Activated naive CD8-positive, alpha-beta T cell treated with anti-CD3 and anti-CD28 coated beads for 36 hours (primary cell): ENCODE measurements at places on chromosomes 12 and 14. TPM values are rescaled to one million over a fixed set of nuclear protein-coding genes. Genes with fewer than 3 reads are reported as not detected.
A peak's percentile ranks its signal among the peaks of the same experiment; 100 is the strongest.

GOLT1B gene
- total RNA-seq, result 34.1 TPM

RAD51AP1 gene
- 52.4 TPM for total RNA-seq

ZNF219 gene
- total RNA-seq, result 8.6 TPM

RTN1 gene
- total RNA-seq, result not detected

KRT78 gene
- total RNA-seq, result not detected

ETNK1 gene
- 51.7 TPM for total RNA-seq

GARIN6 gene
- total RNA-seq, result not detected

STXBP6 gene
- not detected for total RNA-seq

E2F7 gene
- total RNA-seq, result 6.9 TPM

SSPN gene
- not detected for total RNA-seq

CBLN3 gene
- total RNA-seq, result 6.4 TPM

TSPAN11 gene
- total RNA-seq, result not detected

POLE2 gene
- 33.6 TPM for total RNA-seq

EAPP gene
- total RNA-seq, result 38.6 TPM

MAP1LC3B2 gene
- total RNA-seq, result 0.74 TPM

- no peak for DNase-seq
Observed at GRCh38 chr14:75522983-75523318, 682 bp downstream of the BATF start.

DNA sequence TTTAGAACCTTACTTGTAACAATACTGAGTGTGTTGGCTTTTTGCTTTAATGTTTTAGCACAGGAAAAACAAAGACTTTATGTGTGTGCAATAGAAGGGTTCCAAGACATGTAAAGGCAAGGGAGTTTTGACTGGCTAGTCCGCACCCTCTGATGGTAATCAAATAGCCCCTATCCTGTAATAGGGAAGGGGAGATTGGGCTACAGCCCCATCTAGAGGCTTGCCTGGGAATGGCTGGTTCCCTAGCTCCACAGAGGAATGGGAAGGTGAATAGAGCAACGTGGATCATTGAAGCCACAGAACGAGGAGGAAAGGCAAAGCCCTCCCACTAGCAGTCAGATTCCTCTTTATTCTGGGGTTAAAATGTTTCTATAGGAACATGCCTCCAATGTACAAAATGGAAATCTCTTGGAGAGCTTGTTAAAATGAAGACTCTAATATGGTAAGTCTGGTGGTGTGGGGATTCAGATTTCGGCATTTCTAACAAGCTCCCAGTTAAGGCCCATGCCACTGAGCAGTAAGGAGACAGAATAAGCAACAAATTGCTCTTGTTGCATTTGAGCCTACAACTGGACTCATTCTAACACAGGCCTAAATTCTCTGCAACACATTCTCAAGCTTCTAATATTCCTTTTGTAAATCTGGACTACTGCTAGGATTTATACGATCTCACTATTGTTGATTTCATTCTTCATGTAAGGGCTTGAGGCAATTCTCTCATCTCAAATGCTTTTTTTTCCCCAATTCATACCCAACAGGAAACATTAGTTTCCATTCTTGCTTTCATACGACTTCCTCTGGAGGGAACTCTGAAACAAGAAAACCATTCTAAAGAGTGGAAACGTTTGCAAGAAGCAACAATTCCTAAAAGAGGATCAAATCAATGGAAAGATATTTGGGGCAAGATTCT is 57.1 kb downstream of the NIN start:
- no peak for DNase-seq

GRCh38 chr14:64998455-64998931 is 11.8 kb downstream of the FNTB start:
- no peak for DNase-seq

- DNase-seq, result peak; percentile 68
Observed at GRCh38 chr14:50064993-50065392, 51.4 kb downstream of the VCPKMT start.

DNA sequence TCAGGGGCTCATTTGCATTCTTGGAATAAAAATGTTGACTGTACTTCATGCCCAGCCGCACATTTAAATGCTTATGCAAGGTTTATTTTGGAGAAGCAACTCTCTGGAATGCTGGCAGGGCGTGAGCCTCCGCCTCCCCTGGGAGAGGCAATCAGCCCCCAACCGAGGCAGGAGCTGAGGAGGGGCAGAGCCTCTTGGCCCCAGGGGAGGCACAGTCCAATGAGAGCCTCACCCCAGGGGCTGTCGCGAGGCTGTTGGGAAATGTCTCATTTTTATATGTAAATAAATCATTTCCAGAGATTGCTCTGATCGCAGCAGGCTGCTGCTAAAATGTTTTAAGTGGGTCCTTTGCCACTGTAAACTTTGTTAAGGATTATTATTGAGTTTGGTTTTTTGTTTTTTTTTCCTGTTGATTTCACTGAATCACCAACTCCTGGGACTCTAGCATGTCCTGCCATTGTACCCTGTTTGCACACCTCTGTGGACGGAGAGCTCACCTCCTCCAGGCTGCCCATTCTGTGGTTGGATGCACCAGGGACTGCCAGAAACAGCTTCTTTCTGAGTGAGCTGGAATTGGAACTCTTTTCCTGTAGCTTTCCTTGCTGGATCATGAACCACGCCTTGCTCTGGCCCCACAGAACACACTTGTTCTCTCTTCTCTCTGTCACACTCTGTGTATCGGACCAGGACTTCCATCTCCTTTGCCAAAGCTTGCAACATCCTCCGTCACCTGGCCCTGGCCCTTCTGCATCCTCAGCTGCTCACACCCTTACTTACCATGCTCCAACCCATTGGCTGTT is 46.9 kb upstream of the FAM181A start:
- no peak for DNase-seq

- no peak for DNase-seq
Observed at GRCh38 chr12:92469837-92470236, 233.0 kb upstream of the PLEKHG7 start.

- DNase-seq, result no peak
Observed at GRCh38 chr12:45978108-45978507, 12.3 kb downstream of the SCAF11 start.

GRCh38 chr12:12726555-12727093 is 9.5 kb downstream of the CDKN1B start:
- no peak for DNase-seq

DNA sequence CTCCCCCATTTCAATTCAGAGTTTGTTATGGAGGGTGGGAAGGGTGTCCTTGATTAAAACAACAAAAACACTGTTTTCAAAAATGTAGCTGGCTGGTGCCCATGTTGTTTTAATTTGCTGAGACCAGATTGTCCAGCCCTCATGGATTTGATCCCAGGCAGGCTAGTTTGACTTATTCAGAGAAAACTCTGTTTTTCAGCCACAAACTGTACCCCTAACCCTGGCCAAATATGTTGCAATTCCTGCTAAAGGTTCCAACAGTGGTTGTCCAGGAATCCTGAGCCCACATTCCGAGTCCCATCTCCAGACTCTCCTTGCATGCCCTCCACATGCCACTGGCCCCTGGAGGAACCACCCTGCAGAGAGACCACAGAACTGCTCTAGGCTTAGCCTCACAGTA is 36.0 kb downstream of the MAP1LC3B2 start:
- DNase-seq, result no peak

- no peak for DNase-seq
Observed at GRCh38 chr12:20477672-20478071, 109.3 kb downstream of the PDE3A start.

DNA sequence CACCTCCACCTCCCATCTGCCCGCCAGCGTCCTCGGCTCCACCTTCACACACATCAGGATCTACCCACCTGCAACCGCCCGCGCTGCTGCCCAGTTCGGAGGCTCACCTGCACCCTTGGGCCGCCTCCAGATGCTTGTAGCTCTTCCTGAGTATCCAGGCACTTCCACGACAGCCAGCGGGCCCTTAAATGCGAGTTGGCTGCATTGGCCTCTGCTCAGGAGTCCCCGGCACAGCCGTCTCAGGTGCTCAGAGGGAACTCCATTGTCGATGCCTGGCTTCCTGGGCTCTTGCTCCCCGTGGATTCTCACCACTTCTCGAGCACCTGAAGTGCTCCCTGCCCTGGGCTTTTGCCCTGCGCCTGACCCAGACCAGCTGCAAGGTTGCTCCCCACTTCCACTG is 21.9 kb upstream of the CDCA4 start:
- DNase-seq, result no peak

DNA sequence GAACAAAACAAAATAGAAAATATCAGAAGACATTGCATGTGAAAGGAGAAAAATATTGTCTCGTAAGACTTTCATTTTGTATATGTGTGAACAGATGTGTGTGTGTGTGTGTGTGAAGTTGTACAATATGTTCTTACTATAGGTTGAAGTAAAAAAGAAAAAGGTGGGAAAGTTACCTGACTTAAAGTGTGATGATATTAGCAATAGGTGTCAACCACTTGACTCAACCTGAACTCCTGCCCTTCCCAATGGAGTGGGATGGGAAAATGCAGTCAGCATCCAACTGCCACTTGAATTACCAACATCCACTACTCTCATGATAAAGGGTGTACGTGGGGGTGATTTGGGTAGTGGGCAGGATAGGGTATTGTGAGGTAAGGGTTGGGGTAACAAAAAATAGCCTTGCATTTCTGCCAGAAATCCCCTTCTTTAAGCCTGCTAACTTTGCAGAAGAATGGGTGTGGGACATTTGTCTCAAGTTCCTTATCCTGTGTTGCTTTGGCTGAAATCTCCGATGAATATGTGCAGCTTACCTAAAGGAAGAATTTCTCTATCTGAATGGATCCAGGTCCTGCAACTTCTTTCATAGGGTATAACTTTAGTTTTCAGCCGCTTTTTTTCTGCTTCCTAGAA is 181.6 kb downstream of the CHST11 start:
- DNase-seq, result no peak

DNA sequence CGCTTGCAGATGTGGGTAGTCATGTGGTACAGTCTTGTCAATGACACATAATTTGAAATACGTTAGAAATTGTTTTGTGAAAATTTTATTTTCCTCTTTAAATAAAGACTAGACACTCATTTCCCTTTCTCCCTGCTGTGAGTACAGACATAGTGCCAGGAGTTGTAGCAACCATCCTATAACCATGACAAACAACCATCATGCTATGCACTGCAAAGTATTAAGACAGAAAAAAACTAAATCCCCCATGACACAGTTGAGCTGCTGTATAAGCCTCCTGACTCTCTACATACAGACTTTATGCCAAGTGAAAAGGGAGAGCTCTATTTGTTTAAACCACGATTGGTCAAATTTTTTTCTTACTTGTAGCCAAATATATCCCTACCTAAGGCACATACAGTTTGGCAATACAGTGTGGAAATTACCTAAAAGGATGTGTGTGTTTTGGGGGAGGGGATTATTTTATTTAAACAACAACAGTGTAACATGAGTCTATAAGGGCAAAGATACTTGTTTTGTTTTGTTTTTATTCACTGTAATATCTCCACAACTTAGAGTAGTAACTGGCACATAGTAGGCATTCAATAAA is 45.0 kb upstream of the KRR1 start:
- no peak for DNase-seq

DNA sequence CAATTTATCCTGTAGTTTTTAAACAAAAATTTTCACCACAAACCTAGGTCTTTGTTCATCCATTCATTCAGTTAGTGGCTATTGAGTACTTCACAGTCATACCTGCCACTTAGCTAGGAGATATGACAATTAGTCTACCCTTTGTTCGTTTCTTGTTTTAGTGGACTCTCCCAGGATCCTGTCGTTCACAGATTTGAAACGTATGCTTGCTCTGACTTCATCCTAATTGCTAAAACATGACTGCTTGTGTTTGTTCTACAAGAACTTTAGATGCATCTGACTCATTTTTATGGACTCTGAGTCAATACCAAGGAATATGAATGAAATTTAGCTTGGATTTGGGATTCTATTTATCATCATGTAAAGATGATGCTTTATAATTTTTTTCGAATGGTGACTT is 69.5 kb downstream of the TBC1D30 start:
- no peak for DNase-seq

DNA sequence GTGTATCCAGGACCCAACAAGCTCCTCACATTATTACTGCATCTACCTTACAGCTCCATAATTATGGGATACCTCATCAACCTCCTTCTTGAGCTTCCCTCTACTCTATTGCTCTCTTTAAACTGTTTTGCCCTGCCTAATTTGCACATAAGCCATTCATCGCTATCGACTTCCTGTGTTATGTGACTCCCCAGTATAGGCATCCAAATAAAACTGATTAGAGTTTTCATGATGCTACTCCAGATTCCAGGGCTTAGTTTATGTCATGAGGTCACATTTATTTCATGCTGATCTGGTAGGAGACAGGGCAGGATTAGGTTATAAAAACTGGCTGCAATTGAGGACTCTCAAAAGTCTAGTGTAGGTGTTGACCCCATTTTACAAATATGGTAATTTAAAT is 569.9 kb upstream of the MGAT4C start:
- DNase-seq, result no peak

GRCh38 chr12:94534278-94534677 is 74.6 kb upstream of the CEP83 start:
- no peak for DNase-seq

- DNase-seq, result no peak
Observed at GRCh38 chr12:70468741-70469140, 102.7 kb downstream of the KCNMB4 start.

DNA sequence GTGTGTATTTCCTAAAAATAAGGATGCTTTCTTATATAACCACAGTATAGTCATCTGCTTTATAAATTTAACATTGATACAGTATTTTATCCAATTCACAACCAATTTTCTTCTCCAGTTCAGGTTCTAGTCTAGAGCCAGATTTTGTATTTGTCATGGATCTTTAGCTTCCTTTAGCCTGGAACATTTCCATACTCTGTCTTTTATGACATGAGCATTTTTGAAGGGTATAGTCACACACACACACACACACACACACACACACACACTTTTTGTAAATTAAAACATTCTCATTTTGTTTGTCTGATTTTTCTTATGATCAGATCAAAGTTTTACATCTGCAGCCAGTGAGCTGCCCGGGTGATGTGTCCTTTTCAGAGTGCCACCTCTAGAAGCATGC is 25.4 kb downstream of the CGRRF1 start:
- no peak for DNase-seq

DNA sequence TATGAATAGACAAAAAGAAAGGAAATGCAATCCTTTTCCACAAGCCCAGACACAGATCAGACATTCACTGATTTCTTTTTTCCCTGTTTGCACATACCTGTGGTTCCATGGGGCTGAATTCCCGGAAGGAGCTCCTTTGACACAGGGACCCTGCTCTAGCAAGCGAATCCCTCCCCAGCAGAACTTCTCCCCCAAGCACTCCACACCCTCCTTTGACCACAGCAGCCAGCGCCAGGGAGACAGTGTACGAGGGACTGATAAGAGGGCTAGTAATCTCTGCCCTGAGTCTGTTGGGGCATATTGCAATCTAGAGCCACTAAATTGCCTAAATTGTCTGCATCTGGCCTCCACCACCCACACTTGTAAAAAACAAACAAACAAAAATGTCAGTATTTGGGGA is 83.4 kb upstream of the NTF3 start:
- DNase-seq, result no peak

DNA sequence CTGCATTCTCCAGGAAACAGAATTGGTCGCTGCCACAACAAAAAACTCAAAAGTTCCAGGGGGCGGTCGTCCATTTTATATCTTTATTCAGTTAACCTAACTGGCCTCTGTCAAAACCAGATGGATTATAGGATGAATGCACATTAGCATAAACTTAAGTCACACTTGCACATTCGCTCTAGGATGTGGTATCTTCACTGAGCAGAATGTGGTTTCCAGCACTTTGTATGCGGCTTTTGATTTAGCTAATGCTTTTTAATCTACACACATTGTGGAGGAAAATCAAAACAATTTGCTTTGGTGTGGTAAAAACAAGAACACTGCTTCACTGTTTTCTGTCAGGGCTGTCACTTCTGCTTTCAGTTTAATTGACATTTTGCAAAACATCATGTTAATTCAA is 4.5 kb downstream of the TAS2R50 start:
- DNase-seq, result peak; percentile 26
